ENCODE measurements at places on chromosomes 7 and 10.

DNA sequence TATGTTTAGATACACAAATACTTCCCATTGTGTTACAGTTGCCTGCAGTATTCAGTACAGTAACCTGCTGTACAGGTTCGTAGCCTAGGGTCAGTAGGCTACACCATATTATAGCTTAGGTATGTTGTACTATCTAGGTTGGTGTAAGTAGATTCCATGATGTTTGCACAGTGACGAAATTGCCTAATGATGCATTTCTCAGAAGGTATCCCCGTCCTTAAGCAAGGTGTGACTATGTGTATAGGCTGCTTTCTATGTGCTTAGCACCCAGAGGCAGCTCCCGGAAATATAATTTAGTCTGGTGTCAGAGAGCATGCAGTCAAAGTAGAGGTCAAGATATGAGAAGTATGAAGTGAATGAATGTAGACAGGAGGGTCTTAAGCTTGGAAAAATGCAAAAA is 9.8 kb downstream of the MAPK8 start:
- no peak for DNase-seq

GRCh38 chr7:80210400-80210799 is 75.8 kb downstream of the GNAI1 start:
- DNase-seq, result no peak

- no peak for DNase-seq
Measured at GRCh38 chr7:139603282-139603681, 79.8 kb downstream of the CLEC2L start.

GRCh38 chr7:156017916-156018700 is 205.8 kb upstream of the SHH start:
- no peak for DNase-seq
